Mucosa of descending colon (tissue), 3 donors: ENCODE measurements at places on chromosomes 7 and 10. TPM values are rescaled to one million over a fixed set of nuclear protein-coding genes. Genes with fewer than 3 reads are reported as not detected.

- peak; percentile 35 for DNase-seq
Observed at GRCh38 chr10:70053841-70054288, 1.2 kb downstream of the MACROH2A2 start.

- no peak for DNase-seq
Observed at GRCh38 chr10:101444058-101444898, 90.3 kb downstream of the BTRC start.

DNA sequence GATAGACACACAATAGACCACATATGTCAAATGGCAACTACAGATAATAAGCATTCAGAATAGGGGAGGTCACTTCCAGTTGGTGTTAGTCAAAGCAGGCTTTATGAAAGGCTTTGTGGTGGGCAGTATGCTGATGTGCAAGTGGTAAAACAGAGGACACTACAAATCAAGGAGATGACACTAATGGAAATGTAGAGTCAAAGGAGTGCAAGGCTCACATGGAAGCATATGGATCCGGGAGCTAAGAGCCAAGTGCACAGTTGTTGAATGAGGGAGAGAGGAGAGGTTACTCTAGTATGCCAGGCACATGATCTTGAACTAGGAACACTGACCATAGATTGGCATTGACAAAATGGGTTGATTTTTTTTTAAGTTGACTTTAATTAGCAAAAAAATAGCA is 62.7 kb downstream of the GRM3 start:
- no peak for DNase-seq

DNA sequence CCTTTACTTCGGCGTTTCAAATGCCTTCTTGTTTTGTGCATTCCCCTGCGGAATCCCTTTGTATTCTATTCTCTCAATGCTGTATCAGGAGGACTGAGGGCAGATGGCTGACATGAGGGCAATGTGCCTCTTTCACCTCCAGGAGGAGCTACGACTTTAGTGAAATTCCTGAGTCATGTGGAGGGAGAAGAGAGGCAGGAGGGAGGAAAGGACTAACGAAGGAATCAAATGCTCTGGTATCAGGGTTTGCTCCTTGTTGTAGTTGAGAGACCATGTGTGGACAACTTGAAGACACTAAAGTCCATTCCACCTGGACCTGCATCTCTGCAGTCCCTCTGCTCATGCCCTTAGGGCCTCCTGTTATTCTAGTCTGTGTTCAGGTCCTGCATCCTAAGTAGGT is 40.2 kb upstream of the PRSS58 start:
- no peak for DNase-seq

GRCh38 chr10:111335826-111336225 is 259.0 kb downstream of the ADRA2A start:
- no peak for DNase-seq

DNA sequence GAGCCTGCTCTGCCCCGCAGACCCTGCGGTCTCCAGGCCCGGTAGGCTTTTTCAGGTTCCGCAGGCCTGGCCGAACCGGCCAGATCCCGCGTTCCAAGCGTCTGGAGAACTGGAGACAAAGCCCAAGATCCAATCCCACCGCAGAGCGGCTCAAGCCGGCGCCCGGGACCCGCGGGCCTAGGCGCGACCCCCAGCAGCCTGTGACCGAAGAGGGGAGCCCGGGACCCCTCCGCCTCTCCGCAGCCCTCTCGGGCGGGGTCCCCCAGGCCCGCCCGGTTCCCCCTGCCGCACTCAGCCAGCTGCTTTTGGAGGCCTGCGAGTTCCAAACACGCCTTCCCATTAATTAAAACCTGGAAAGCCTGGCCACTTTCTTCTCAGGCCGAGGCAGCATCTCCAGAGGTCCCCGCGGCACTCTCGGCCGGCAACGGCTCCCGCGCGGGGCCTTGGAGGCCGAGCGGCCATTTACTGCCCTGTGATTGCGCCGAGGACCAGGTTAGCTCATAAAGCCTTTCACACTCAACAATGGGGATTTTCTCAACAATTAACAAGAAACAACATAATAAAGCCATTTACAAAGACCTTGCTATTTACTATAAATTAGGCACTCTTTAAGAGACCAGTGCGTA is 16.7 kb downstream of the SKIDA1 start:
- DNase-seq: no peak

- no peak for DNase-seq
Observed at GRCh38 chr10:8594711-8595110, 540.2 kb downstream of the GATA3 start.

DNA sequence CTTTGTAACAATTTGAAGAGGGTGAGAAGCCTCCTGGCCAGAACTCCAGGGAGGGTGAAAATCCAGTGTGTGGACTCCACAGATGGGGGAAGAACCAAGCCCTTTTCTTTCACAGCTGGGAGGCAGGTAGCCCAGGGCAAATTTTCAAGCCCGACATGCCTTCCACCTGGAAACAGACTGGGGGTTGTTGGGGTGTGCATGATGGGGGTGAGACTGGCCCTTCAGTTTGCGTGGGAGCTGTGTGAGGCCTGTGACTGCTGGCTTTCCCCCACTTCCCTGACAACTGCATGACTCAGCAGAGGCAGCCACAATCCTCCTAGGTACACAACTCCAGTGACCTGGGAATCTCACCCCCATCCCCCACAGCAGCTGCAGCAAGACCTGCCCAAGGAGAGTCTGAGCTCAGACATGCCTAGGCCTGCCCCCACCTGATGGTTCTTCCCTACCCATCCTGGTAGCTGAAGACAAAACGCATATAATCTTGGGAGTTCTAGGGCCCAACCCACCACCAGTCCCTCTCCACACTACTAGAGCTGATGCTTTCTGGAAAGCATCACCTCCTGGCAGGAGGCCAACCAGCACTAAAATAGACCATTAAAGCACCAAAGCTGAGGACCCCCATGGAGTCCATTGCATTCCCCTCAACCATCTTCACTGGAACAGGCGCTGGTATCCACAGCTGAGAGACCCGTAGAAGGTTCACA is 445.4 kb downstream of the TFEC start:
- no peak for DNase-seq

DNA sequence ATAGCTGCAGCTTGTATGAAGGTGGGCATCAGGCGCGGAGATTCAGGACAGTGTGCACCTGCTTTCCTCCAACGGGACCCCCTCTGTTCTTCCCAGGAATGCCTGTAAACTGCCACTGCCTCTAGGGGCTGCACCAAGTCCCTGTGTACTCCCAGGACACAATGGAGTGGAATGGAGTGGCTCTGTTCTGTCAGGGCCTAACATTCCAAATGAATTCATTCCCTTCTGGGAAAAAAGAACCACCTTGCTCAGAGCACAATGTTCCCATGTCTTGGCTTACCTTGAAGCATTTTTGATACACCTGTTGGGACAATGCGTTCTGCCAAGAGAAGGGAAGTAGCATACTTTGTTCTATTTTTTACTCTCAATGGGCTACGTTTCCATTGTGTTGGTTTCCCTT is 339.4 kb downstream of the FRMD4A start:
- DNase-seq: no peak

DNA sequence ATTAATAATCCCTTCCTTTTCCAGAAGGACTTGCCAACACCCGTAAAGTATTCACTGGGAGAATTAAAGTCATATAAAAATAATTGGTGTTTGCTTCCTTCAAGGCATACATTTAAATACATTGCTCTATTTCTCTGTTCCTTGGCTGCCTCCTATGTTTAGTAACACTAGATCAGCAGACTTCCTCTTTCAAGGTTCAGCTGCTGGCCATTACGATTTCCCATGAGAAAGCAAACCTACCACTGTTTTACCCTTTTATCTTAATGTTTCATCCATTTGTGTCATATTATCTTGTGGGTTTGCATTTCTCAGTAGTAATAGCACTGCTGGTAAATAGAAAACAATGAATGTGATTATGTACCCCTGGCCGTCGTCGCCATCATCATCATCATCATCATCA is 313.8 kb upstream of the BMPER start:
- DNase-seq: no peak

GRCh38 chr10:50325449-50326171 is 74.3 kb upstream of the ASAH2 start:
- DNase-seq: no peak

GRCh38 chr10:95242581-95243317 is 48.1 kb downstream of the PDLIM1 start:
- no peak for DNase-seq

GRCh38 chr7:135253851-135254771 is 20.5 kb downstream of the STRA8 start:
- peak; percentile 38 for DNase-seq

DNA sequence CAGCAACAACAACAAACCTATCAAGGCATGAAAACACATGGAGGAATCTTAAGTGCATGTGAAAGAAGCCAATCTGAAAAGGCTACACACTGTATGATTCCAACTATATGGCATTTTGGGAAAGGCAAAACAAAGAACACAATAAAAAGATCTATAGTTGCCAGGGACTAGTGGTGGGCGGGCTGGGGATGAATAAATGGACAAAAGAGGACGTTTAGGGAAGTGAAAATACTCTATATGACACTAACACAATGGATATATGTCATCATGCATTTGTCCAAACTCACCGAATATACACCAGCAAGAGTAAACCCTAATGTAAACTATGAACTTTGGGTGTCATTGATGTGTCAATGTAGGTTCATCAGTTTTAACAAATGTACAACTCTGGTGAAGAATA is 89.1 kb downstream of the SEMA3E start:
- DNase-seq: no peak

- DNase-seq: no peak
Observed at GRCh38 chr7:158759245-158759614, 54.6 kb upstream of the NCAPG2 start.

GRCh38 chr10:116118847-116119246 is 154.2 kb downstream of the GFRA1 start:
- no peak for DNase-seq

GRCh38 chr10:62099299-62099698 is 169.3 kb downstream of the RTKN2 start:
- DNase-seq: no peak

GRCh38 chr10:92530891-92531535 is 42.9 kb downstream of the IDE start:
- DNase-seq: no peak

LIPJ gene
- total RNA-seq: 0.12 TPM

ACHE gene
- total RNA-seq: 20.9 TPM

TAS2R16 gene
- not detected for total RNA-seq

MLXIPL gene
- total RNA-seq: 18.0 TPM

KLF14 gene
- total RNA-seq: 0.19 TPM

CLDN3 gene
- total RNA-seq: 534 TPM

PVRIG gene
- total RNA-seq: not detected

HACD1 gene
- total RNA-seq: 6.3 TPM

SP4 gene
- 3.8 TPM for total RNA-seq

SYCE1 gene
- total RNA-seq: not detected

CFAP69 gene
- total RNA-seq: 7.2 TPM
